GM03348 (cell line): ENCODE measurements at places on chromosomes 16 and 17.

GRCh38 chr16:47705266-47705665 lies 244.1 kb downstream of the PHKB start:
- no peak for DNase-seq

DNA sequence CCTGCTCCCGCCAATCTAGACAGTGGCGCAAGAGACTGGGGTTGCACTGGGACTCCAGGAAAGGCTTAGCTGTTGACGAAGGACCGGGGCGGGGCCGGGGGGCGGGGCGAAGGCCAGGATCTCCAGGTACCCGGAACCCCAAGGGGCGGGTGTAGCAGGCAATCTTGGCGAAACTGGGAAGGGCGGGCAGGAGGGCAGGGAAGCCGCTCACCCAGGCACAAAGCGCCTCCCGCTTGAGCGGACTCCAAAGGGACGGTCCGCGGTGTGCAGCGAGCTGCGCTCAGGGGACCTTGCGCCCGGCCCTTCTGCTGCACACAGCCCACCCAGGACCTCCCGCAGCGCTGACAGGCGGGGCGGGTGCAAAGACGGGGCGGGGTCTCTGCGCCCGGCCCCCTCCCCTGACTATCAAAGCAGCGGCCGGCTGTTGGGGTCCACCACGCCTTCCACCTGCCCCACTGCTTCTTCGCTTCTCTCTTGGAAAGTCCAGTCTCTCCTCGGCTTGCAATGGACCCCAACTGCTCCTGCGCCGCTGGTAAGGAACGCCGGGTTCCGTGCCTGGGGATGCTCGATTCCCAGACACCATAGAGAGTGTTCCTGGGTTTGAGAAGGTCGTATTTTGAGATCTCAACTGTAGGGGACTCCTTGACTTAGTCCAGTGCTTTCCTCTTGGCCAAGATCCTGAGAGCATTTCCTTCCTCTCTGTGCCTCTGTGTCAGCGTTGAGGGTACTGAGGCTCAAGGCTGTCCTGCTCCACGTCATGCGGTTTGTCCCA lies at the start of gene MT1F:
Gene MT1F (plus strand): TSS at position 405 of the 772 bp plus-strand sequence. CDS start 100 bp downstream, at position 505.
- peak; percentile 32 for DNase-seq

DNA sequence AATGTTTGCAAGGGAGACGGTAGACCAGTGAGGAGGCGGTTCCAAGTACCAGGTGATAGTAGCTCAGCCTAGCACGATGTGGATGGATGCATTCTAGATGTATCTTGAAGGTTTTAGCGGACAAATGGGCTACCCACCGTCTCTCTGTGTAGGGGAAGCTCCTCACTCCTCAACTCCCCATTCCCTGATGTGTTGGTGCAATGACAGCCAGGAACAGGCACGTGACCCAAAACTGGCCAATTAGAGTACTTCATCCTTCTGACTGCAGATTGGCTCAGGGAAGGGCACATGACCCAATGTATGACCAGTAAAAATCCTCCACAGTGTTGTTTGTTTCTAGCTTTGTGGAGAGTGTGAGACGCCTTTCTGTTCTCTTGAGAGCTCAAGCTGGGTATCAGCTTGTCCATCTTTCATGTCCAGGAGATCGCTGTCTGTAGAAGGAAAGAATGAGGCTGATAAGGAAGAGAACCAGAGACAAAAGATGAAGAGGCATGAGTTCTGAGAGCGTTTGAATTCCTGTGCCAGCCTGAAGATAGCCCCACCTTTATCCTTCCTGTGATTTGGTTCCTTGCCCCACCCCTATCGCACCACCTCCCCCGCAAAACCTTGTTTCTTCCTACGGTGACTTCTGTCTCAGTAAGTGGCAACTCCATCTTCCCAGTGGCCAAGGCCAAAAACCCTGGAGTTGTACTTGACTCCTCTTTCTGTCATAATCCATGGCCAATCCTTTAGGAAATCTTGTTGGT lies 2.3 kb upstream of the BORCS6 start:
- DNase-seq: peak; percentile 60

- peak; percentile 69 for DNase-seq
Observed at GRCh38 chr16:66898207-66898606, 17.9 kb downstream of the PDP2 start.

- no peak for DNase-seq
Observed at GRCh38 chr16:52869243-52869642, 183.5 kb downstream of the CHD9NB start.

DNA sequence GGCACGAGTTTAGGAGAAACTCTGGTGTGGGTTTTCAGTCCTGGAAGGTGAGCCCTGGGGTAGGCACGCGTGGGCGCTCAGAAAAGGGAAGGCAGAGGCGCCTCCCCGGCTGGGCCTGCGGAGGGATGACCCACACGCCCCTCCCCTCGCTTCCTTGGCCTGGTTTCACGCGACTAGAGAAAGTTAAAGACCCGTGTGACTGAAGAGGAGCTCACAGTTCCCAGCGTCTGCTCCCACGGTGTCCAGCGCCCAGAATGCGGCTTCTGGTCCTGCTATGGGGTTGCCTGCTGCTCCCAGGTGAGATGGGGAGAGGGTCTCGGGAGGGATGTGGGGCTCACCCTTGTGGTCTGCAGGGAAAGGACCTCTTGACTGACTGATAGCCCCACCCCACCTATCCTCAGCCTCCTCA lies at the start of gene CD300LG:
Gene CD300LG (plus strand): TSS at position 214 of the 409 bp plus-strand sequence. CDS start 41 bp downstream, at position 255.
- DNase-seq: no peak

- peak; percentile 41 for DNase-seq
Observed at GRCh38 chr17:20008242-20009051, 712 bp upstream of the SPECC1 start.

GRCh38 chr17:34116306-34116705 lies 138.8 kb upstream of the CCL2 start:
- DNase-seq: no peak

GRCh38 chr17:56262803-56263202 lies 109.5 kb downstream of the ANKFN1 start:
- DNase-seq: no peak

- DNase-seq: no peak
Observed at GRCh38 chr17:75853433-75853832, 1.7 kb downstream of the WBP2 start.

DNA sequence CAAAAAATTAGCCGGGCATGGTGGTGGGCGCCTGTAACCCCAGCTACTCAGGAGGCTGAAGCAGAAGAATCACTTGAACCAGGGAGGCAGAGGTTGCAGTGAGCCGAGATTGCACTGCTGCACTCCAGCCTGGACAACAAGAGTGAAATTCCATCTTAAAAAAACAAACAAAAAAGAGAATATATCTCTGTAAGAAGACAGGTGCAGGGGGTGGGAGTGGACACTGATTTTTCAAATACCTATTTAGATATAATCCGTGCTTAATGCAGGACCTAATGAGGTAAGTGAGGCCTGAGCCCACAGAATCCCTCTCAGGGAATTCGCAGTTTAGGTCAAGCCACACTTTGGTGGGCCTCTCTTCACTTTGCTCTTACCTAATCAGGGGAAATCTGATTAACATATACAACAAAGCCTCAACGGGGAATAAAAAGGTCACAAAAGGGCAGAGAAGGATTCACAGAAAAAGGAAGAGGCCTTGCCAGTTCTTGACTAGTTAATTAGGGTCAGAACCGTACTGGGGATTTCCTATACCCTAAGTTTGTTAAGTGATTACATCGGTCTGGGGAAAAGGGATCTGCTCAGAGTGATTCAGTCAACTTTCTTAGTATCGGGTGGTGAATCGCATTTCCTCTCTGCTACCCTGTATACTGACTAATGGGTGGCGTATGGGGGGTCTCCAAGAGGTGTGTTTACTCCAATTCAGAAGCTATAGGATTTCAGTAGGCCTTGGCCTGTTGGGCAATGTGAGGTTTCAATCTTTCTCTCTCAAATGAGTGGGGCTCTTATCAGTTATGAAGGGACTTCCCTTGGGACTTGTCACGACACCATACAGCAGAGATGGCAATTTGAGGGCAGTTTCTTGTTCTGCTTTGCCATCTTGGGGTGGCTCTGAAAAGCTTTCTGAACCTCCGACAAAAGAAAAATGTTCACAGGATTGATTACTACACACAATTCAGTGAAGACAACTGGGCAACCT lies 1.9 kb upstream of the NFAT5 start:
- DNase-seq: no peak

- DNase-seq: no peak
Observed at GRCh38 chr16:75071621-75072020, 45.0 kb downstream of the LDHD start.

- no peak for DNase-seq
Observed at GRCh38 chr17:38674014-38674748, 576 bp downstream of the EPOP start.

- no peak for DNase-seq
Observed at GRCh38 chr17:37761961-37762360, 17.1 kb upstream of the HNF1B start.

GRCh38 chr17:82407255-82407654 lies 10.9 kb upstream of the HEXD start:
- DNase-seq: no peak

DNA sequence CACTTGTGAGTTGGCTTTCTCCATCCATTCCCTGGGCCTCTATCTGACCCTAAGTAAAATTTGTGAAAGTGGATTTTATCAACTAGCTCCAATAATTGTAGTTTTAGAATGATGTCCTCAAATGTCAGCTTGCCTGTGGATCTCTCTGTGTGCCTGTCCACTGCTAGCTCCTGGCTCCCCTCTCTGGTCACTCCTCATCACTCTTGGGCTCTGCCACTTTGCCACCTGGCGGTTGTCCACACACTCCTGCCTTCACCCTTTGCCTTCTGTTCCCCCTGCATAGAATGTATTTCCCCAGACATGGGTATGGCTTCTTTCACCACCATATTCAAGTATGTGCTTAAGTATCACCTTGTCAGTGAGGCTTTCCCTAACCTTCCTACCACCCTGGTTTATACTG lies 19.8 kb downstream of the ANKFN1 start:
- DNase-seq: no peak

DNA sequence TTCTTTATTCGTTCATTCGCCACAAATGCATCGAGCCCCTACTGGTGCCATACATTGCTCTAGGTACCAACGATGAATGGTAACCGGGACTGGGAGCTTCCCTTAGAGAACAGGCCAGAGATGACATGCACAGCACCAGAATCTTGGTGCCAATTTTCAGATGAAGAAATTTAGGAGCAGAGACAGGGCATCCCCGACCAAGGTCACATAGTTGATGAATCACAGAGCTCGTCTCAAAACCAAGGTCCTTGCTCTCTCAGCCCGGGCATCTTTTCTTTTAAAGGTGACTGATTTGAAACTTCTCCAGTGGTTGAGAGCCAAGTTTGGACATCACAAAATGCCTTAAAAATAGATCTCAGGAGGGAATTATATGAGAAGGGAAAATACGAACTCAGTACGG lies 73.2 kb upstream of the C16orf82 start:
- no peak for DNase-seq

GRCh38 chr16:87951552-87952538 lies 611 bp downstream of the BANP start:
- no peak for DNase-seq

DNA sequence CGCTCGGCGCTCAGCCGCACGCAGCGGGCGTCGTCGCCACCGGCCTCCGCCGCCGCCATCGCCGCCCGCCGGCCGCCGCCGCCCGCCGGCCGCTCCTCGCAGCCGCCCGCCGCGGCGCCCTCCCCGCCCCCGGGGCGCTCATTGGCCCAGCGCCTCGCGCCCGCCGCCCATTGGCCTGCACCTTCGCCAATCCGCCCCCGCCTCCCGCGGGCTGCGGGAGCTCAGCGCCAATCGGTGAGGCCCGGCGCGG lies at the start of gene PGP:
Gene PGP (minus strand): TSS at position 122 of the 250 bp plus-strand sequence. CDS start 63 bp downstream, at position 59.
- no peak for DNase-seq

DNA sequence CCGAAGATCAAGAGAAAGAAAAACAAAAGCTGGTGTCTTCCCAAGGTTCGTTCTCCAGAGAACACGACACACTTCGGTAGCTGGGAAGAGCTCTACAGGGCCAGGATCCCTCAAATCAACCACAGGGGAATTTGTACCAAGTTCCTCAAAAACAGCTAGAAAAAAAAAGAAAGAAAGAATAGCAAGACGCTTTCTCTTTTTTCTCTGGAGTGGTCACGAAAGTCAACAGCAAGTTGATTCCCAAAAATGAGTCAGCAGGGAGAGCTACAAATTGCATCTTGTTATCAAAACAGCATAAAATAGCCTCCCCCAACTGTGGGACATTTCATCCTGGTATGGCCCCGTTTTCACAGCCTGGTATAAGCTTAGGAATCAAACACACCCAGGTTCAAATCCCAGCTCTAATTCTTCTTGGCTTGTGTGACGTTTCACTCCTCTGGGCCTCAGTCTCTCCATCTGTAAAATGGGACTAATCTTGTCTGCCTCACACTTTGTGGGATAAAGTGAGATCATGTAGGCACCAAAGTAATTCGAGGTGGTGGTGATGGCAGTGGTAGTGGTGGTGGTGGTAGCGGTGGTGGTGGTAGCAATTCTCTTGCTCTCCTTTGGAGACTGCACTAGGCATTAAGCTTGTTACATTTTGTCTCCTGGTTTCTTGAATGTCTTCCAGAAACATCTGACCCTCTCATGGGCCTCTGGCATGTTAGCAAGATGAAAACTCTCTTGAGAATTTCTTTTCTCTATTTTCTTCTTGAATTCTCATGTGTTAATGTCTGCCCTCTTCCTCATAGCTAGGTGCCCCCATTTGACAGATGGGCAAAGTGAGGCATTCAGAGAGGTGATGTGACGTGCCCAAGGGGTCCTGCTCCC lies 988 bp upstream of the IL21R start:
- DNase-seq: peak; percentile 37

- no peak for DNase-seq
Observed at GRCh38 chr16:84459941-84460405, 44.5 kb downstream of the MEAK7 start.

- no peak for DNase-seq
Observed at GRCh38 chr17:77191244-77191643, 50.5 kb downstream of the SEC14L1 start.

GRCh38 chr17:74763565-74764387 lies 12.4 kb downstream of the NAT9 start:
- no peak for DNase-seq

- no peak for DNase-seq
Observed at GRCh38 chr17:15256689-15257088, 8.4 kb downstream of the PMP22 start.

DNA sequence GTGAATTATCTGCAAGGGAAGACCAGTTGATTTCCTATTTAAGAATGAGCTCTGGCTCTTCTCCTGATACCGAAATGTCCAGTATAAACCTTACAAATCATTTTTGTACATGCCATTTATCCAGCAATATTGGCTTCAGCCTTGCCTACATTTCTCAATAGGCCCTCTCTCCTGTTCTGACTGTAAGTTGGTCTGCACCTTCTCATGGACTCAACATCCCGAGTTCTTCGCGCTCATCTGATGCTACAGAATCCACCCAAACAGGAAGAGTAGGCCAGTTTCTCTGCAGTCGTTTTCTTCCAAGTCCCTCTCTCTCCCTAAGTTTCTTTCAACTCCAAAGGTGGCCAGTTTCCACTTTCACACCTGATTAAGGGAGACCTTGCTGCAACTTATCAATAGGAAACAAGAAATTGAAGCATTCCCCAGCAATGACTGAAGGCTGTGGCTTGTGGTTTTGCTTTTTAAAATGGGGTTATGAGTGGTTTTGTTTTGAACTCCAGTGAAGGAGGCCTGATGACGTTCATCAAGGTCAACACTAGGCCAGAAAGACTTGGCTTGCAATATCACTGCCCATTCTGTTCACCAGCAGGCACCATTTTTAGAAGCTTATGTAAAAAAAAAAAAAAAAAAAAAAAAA lies 383.0 kb downstream of the MAF start:
- DNase-seq: no peak
